ENCODE measurements at places on chromosomes 6 and 20. TPM values are rescaled to one million over a fixed set of nuclear protein-coding genes. Genes with fewer than 3 reads are reported as not detected.

- no peak for DNase-seq
Measured at GRCh38 chr6:142725024-142725770, 219.8 kb downstream of the HIVEP2 start.

DNA sequence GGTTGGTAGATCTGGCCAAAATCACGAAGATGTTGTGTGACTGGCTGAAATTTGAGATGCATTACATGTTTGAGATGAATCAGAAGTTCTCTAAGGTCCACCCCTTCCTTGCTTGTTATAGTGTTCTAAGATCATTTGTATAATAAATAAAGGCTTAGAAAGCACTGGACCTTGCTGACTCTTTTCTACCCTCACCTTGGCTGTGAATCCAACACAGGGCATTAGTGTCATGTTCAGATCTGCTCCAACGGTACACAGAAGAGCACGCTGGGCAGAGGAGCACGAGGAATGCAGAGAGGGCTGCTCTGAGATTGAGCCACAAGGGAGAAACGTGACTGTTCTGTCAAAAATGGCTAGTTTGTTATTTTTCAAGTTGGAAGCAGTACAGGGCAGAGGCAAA, 169.5 kb upstream of the HDAC2 start:
- DNase-seq, result no peak

GRCh38 chr20:63042448-63043071, 35.8 kb upstream of the BHLHE23 start:
- DNase-seq, result no peak

Gene BTBD3
- total RNA-seq, result 23.6 TPM
